ENCODE measurements at places on chromosomes 12 and 14.

DNA sequence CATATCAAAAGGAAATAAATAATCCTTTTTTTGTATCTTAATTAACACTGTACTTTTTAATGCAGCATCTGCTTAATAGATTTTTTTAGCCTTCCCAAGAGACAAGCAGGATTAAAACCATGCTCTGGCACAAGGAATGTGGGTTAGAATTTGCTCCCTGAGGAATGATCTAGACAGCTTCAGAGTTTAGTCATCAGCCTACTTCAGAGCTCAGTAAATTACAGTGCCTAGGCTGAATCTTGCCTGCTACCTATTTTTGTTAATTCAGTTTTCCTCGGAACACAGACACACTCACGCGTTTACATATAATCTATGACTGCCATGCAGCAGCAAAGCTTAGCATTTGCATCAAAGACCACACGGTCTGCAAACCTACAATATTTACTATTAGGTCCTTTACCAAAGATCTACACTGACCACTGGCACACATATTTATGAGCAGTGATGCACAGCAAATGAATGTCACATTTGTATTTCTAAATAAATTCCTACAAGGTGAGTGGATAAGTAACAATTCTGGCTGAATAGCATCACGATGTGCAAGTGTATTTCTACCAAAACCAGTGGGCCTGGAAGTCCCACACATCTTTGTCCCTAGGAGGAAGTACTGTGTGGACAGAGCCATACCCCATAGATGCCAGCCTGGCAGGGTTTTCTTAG, 309.8 kb upstream of the TMEM132C start:
- DNase-seq = no peak

DNA sequence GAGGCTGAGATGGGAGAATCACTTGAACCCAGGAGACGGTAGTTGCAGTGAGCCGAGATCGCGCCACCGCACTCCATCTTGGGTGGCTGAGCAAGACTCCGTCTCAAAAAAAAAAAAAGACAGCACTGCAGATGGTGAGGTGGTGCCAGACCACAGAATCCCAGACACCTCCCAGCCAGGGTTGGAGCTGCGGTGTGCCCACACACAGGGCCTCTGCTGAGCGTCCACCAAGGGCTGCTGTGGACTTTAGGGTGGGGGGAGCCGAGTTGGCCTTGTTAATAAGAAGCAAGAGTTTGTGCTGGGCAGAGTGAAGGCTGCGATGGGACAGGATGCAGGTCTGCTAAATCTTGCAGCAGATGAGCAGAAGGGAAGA, 14.2 kb downstream of the KMT5A start:
- no peak for DNase-seq

DNA sequence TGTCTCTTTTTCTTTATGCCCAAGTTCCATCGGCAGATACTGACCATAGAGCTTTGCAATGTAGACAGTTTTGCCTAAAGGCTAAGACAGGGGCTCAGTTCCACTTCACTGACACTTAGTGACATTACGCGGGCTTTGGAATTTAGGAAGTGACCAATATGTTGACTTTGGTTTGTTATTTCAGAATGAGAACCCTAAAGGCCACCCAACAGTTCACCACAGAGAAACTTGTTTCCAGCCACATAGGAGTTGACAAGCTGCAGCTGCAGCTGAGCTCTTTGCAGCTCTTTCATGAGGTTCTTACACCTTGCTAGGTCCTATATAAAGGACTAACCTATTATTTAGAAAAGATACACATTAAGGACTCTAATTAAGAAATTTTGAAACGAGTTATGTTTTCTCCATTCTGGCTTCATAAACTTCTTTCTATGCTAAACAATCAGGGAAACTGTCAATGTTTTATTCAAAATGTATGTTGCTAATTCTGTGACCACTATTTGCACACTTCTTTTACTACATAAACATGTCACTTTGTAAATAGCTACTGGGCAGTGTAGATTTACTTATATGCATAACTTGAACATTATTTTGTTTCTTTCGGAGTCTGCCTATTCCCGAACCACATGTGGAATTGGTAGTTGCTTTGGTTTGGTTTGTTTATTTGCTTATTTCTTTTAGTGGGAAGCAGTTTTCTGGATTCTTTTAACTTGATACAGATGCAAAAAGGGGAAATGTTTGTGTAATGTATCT, 18.5 kb upstream of the KLRD1 start:
- DNase-seq = no peak

DNA sequence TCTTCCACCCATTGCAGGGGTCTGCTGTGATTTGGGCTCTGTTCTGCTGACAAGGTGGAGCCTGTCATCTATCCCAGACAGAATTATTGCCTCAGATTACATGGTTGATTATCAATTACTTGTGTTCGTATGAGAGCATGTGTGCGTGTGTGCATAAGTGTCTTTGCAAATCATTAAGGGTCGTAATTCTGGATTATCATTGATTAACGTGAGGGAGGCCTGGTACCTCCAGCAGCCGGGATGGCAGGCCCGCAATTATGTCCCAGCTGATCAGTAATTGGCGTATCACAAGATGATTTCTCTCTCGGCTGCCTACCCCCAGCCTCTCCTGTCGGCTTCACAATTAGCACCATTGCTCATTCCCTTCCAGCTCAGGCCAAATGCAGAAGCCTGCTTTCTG, 29.6 kb upstream of the IRF2BPL start:
- no peak for DNase-seq

GRCh38 chr12:67116134-67116533, 153.0 kb upstream of the CAND1 start:
- no peak for DNase-seq

- peak; percentile 42 for DNase-seq
Measured at GRCh38 chr12:50220363-50220995, 53.3 kb upstream of the CERS5 start.

- DNase-seq = peak; percentile 18
Measured at GRCh38 chr12:107929436-107929835, 154.9 kb downstream of the ASCL4 start.

- no peak for DNase-seq
Measured at GRCh38 chr14:103724116-103724515, 8.5 kb downstream of the ZFYVE21 start.

DNA sequence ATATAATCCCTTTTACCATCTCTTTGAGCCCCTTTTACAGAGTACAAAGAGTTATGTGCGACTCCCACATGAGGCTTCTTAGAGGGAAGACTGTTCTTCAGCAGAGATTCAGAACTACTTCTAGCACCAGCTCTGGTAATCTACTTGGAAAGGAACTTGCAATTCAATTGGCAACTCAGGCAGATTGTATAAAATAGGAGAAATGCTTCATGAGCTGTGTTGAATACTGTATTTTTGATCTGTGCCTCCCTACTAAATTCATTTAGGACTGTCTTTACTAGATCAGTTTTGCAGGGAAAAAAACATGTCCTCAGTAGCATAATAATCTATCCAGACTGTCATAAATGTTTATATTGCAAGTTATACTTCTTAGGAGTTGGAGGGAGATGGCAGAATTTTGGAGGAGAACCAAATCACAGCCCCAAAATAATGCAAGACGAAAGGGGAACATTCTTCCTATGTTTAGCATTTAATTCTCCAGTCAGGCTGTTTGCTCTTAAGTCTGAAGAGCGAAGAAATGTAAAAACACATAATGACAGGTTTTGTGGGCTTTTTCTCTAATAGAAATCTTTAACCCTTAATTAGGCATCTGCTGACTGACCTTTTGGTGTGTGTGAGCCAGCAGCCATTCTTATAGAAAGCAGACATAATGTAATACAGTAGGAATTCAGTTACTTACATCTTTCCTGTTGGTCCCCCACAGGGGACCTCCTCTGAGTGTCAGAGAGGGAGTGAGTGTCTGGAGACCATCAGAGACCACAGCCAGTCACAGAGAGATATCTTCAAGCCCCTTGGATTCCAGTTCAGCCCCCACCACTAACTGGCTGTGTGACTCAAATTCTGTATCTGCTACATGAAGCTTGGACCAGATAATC, 3.9 kb downstream of the ANO4 start:
- no peak for DNase-seq
